ENCODE measurements at places on chromosomes 12 and 14.

DNA sequence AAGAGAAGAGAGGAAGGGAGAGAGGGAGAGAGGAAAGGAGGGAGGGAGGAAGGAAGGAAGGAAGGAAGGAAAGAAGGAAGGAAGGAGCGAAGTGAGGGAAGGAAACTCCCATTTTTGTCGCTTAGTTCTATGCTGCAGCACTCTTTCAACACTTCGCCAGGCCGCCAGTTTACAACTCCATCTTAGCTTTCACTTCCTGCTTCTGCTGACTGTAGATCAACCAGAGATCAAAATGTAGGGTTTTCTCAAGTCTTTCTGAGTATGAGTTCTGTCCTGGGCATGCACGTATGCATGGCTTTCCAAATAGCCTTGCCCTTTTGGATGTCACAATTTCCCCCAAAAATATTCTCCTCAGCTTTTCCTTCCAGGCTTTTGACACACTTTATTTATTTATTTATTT, 723.4 kb downstream of the TRHDE start:
- no peak for DNase-seq

- no peak for DNase-seq
Measured at GRCh38 chr12:58530742-58531062, 389.6 kb downstream of the LRIG3 start.

- no peak for DNase-seq
Measured at GRCh38 chr14:63164108-63164683, 40.0 kb upstream of the RHOJ start.

DNA sequence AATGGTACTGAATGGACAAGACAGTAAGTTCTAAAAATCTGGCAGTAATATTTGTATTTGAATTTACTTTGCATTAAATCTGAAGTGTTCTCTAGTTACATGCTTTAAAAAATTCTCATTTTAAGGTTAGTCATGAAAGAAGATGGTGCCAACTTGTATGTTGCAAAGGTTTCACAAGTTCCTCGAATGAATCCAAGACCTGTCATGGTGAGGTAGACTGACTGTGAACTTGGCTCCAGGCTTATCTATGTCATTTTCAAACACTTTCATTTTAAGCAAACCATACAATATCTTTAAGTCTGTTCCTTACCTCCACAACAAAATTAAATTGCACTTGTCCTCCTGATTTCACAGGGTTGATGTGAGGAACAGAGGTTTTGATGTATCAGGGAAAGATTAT, 23.4 kb downstream of the CLEC2D start:
- no peak for DNase-seq

DNA sequence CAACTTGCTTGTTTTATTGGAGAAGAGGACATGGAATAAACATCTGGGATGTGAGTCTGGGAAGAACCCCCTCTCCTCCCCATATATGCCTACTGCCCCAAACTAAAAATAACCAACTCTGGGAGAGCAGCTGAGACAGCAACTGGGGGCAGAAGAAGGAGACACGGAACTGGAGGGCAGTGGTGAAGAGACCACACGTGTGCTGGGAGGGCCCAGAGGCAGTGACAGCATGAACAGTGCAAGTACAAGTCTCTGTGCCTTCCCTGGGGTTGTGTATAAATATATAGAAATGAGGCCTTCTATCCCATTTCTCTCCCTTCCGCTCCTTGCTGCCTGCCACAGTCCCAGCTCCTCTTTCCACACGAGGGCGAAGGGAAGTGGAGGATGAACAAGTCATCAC, 4.0 kb upstream of the KRT73 start:
- no peak for DNase-seq

DNA sequence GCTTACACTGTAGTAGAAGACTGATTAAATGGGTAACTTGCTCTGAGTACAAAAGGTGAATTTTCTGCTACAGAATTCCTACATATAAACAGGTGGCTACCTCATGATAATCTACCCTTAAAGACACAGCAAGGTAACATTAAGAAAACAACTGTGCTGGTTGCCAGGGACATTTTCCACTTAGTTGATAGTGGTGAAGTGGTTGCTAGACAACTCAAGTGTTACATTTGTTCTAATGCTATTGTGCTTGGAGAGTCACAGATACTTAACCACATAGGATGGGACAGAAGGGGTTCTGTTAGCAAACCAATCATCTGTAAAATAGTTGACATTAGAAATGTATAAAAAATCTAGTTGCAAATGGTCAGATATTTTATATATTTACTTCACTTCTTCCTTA, 870.3 kb upstream of the SEL1L start:
- no peak for DNase-seq

DNA sequence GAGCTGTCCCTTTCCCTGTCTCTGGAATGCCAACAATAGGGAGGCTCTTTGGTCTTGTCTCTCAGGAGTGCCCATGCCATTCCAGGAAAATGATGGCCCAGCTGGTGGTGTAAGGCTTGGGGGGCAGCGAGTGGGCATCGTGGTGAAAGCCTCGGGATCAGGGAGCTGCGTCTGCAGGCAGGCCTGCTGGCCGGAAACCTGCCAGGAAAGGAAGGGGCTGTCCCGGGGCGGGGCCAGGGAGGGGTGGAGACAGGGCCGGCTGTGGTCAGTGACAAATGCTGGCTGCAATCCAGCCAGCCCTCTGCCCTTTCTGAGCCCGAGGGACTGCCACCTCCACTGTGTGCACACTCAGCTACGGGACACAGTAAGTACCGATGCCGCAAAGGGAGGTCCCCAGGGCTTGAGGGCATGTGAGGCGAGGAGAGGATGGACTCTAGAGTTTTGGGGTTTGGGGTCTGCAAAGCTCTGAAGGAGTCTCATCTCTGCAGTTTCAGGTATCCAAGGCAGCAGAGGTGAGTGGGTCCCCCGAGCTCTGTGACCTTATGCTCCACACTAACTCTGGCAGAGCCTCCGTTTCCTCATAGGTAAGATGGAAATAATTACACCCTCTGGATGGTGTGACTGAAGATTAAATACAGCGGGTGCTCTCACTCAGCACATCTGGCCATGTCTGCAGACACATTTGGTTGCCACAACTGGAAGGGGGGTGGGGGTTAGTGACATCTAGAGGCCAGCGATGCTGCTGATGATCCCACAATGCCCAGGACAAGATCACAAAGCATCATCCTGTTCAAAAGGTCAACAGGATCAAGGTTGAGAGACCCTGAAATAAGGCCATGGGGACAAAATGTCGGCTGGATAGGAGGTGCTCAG, at the start of gene SERPINA5:
TSS of gene SERPINA5 (plus strand) at position 300 of the 873 bp plus-strand sequence. CDS start 5,937 bp downstream, outside the sequence.
- peak; percentile 50 for DNase-seq

GRCh38 chr12:112005419-112006395, 7.3 kb downstream of the TMEM116 start:
- peak; percentile 35 for DNase-seq

DNA sequence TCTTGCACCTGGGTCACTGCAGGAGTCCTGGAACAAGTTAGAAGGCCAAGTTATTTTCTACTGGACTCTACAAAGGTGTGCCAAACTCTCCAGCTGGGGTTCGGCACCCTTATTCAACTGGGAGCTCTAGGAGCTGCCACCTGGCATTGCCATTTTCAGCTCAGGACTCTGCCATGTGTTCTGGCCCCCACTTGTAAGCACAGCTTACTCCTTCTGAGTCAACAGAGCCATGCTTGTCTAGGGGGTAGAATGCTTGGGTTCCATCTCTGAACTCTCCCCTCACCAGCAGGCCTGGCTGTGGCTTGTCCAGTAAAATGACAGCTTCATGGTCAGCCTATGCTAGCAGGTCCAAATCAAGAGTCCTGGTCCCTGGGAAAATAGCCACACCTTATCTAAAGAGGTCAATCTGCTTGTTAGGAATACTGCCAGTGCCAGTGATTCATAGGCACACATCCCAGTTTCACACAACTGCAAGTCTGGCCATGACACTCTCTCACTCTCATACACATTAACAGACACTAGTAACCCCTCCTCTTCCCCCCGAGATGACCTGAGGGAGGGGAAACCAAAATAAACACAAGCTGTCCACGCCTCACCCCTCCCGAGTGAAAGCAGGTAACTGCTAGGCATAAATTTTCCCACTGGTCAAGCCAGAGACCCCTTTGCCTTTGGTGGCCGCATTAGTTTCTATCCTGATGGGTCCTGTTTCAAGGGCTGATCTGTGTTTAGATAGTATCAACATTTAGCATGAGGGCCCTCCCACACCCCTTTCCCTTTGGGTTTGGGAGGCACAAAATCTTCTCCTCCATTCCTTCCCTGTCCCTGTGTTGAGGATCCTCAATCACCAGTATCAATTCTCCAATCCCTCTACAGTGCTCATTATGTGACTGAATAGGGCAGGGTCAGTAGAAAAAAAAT, 182.3 kb upstream of the GZMB start:
- no peak for DNase-seq

GRCh38 chr14:54207075-54207474, 189.7 kb upstream of the CDKN3 start:
- no peak for DNase-seq

- no peak for DNase-seq
Measured at GRCh38 chr12:15528666-15529065, 206.4 kb downstream of the PTPRO start.

DNA sequence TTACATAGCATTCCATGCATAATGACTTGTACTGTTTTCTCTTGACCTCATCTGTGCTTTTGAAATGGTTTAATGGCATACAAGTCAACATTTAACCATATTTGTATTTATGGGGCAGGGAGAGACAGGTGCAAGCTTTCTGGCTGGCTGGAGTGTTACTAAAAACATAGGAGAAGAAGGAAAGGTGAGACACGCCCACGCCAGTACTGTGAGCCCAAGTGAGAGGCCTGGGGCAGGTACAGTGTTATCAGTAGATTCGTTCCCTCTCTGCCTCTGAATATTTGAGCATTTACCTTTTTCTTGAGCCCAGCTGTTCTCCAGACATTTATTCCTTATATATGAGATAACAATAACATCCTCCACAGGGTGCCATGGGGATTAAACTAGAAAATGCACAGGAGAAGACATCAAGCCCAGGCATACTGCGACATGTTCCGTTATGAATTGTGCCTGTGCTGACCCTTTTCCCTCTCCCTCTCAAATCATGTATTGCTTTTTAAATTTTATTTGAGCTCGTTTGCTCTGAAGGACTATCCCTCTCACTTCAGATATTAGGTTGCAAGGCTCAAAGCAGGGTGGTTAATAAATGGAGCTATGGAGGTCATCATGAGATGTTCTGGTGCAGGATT, 34.6 kb upstream of the TUBA1C start:
- no peak for DNase-seq

GRCh38 chr12:19739195-19739776, 300.0 kb downstream of the AEBP2 start:
- peak; percentile 61 for DNase-seq

GRCh38 chr14:49480979-49481498, 105.1 kb downstream of the RPS29 start:
- no peak for DNase-seq

- no peak for DNase-seq
Measured at GRCh38 chr14:52352569-52352968, 38.5 kb downstream of the PTGER2 start.

- DNase-seq = no peak
Measured at GRCh38 chr12:82948491-82948890, 261.8 kb downstream of the TMTC2 start.

All from neural progenitor cell (in vitro differentiated cells).